Stimulated activated CD8-positive, alpha-beta memory T cell treated with anti-CD3 and anti-CD28 coated beads, Interleukin-15, amount 100 ng/mL, for 24 hours (primary cell): ENCODE measurements at places on chromosomes 2 and 18.

DNA sequence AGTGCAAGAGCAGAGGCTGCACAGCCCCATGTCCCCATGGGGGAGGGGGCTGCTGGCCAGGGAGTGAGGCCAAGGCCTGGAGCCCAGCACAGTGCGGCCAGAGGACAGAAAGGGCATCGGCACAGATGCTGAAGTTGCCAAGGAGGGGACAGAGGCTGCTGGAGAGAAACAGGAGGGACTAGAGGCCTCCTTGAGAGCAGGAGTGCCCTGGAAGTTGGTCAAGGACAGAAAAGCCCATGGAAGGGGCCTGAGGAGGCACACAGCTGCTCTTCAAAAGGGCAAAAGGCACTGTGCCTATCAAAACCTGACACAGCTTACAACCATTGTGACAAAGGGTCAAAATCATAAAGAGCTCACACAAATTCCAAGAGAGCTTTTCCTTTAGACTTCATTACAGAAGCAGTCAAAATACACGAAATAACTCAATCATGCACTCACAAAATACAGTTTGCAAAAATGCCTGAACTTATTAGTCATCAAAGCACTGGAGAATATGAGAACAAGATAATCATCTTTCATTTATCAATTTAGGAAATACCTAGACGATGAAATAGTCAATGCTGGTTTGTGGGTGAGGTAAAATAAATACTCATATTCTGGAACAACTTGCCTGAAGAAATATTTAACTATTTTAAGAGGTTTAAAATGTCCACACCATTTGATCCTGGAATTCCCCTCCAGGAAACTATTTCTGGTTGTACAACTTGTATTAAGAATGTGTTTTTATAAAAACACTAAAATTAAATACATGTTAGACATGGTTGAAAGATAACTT, 79.6 kb downstream of the USP40 start:
- DNase-seq: no peak

- DNase-seq: no peak
These were observed 103.0 kb downstream of the DNER start for GRCh38 chr2:229611360-229611759.

DNA sequence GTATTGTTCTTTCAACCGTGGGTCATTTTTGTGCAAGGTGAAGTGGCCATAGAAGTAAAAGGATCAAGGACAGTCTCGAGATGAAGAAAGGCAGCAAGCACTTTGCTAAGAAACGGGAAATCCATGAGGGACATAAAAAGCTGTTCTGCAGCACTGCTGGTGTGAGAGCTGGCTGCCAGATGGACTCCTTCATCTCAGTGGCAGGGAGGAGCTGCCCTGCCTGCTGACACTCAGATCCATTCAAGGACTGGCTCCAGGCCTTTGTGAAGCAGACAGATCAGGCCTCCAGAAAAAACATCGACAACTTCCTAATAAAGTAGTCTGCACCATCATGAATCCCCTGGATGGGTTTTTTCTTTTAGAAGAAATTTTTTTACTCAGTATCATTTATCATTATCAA, 29.5 kb downstream of the RMC1 start:
- no peak for DNase-seq

DNA sequence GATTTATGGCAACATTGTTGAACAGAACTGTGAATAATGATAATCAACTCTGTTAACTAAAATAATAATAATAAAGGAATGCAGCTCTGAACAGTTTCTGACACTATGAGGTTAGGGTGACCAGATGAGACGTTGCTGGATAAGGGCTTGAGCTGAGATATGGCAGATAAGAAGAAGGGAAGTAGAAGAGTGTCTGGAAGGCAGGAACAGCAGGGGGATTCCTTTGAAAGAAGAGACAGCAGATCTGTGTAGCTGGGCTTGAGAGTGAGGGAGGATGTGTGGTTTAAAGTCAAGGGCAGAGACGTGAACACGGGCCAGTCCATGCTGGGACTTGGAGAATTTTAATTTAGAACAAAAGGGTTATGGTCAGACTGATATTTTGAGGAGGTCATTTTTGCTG, 273.1 kb upstream of the SLC14A2 start:
- no peak for DNase-seq

DNA sequence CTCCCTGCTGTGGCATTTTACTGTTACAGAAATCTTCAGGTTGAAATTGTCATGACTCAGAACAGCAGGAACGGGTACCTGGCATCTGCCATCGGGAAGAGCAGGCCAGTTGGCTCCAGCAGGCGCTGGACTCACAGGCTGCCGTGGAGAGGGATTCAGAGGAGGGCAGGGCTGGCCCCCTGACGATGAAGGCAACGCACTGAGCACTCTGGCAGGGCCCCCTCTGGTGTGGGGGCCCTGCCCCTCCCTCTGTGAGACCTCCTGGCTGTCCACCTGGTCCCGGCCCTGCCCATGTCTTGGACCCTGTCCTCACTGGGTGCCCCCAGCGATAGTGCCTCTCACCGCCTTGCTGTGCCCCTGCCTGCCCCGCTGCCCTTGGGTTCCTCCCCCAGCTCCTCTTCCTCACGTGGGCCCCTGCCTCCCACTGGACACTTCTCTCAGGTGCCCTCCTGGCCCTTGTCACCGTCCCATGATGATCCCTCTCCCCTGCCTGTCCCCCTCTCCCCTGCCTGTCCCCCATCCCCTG, 23.3 kb upstream of the ALLC start:
- no peak for DNase-seq

DNA sequence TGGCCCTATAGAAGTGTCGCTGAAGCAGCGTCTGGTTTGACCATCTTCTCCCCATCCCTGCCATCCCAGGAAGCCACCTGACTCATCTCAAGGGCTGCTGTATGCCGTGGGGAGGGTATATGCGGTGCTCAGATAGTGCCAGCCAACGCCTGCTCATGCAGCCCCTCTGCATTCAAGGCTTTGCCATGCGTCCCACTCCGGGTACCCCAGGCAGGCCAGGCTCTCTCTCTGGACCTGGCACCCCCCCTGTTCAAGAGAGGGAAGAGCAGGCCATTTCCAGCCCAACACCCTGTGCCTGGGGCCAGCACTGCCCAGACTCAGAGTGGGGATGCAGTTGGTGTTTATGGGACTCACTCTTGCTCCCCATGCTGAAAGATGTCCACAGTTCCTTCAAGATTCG, 130.0 kb downstream of the GLI2 start:
- no peak for DNase-seq

GRCh38 chr2:163319006-163319405, 416.8 kb downstream of the FIGN start:
- no peak for DNase-seq

DNA sequence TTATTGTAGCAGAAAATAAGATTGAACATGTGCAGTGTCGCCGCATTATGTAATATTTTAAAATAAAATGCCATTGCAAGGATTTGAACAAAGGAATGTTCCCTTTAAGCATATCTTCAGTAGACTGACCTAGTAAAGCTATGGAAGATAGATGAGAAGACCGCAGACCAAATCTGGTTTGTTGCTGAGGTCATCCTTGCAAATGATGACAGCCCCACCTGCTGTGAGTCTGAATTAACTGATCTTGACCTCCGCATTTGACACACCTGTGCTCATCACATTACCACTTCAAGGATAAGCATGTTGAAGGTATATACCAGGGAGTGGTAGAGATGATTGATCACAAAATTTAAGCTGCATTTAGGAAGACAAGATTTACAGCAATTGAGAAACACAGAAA, 96.2 kb downstream of the NYAP2 start:
- no peak for DNase-seq

GRCh38 chr2:79872656-79873055, 359.8 kb downstream of the CTNNA2 start:
- DNase-seq: no peak

DNA sequence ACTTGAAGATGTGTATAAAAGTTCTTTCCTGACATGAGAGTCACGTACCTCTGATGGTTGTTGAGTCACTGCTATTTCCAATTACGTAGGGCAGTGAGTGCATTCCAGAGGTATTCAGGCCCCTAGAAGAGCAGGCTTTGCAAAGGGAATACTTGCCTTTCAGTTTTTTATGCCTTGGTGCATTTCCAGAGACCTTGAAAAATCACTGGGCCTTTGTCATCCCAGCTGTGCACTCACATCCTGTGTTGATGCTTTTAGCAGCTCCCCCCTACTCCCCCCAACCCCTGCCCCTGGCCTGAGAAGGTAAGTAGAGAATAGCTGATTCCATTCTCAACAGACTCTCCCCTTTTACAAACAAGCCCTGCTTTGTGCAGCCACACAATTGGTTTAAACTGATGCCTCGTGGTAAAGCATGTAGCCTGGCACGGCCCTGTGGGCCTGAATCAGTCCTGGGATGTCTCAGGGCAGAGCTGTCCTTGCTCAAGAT, 174.2 kb downstream of the PRPF40A start:
- DNase-seq: no peak

GRCh38 chr2:98467652-98468051, 23.0 kb downstream of the INPP4A start:
- DNase-seq: no peak

DNA sequence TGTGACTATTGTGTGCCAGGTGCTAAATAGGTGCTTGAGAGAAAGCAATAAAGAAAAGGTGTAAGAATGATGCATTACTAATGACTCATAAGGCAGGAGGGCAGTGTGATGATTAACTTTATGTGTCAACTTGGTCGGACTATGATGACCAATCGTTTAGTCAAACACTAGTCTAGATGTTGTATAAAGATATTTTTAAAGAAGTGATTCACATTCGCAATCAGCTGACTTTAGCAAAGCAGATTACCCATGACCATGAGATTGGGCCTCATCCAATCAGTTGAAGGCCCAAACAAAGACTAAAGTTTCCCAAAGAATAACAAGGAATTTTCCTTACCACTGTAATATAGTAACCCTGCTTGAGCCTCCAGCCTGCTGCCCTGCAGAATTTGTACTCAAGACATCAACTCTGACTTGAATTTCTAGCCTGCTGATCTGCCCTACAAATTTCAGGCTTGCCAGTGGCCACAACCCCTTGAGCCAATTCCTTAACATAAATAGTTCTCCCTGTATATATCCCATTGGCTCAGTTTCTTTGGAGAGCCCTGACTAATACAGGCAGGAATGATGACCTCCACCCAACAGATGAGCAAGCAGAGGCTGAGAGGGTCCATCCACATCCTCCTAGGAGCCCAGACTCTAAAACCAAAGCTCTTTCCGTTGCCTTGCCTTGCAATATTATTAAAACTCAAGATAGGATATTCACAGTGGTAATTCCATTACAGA, 132.6 kb downstream of the ACTR3 start:
- no peak for DNase-seq

DNA sequence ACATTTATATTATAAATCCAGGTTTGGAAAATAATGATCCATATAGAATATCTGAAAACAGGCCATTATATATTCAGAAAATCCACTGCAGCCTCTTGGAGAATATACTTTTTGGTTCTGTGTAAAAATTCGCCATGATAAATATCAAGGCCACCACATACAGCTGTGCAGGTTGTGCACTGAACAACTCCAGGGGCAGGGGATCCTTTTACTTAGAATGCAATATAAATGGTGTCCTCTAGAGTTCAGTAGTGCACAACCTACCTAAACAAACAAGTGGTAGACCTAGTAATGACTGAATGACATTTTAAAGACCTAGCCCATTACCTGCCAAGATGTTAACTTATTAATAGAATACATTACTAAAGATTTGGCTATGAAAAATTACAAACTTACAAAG, 22.4 kb downstream of the MOGAT1 start:
- DNase-seq: no peak

DNA sequence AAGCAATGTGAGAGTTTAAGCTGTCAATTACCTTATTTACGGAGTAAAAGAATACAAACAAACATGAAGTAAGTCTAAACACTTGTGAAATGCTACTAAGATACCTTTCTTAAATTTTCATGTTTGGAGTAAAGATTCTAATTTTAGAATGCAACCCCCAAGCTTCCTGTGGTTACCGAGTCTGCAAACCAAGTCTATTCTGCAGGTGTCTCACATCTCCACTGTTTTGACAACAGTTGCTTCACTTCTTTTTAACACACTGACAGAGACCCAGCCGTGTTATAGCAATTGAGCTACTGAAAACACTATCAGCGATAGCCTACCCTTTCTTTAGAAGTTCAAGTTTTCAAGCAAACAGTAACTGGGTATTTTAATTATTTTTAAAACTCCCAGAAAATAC, 608.3 kb downstream of the ERBB4 start:
- DNase-seq: no peak

DNA sequence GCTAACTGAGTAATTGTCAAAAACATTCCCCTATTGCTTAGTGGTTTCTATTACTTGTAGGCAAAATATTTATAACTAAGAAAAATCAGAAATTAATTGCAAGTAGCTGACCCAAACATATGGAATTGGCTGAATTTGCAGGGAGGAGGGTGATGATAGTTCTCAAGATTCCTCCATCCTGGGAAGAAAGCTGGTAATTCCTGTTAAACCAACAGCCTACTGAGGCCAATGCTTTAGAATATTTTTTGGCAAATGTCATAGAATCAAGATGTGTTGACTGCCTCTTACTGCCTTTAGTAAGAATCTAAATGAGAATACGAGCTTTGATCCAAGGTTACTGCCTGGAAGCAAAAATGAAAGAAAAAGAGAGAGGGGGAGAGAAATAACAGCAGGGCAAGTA, 120.0 kb downstream of the COL6A3 start:
- no peak for DNase-seq

- no peak for DNase-seq
These were observed 10.9 kb upstream of the FHL2 start for GRCh38 chr2:105409717-105410116.

DNA sequence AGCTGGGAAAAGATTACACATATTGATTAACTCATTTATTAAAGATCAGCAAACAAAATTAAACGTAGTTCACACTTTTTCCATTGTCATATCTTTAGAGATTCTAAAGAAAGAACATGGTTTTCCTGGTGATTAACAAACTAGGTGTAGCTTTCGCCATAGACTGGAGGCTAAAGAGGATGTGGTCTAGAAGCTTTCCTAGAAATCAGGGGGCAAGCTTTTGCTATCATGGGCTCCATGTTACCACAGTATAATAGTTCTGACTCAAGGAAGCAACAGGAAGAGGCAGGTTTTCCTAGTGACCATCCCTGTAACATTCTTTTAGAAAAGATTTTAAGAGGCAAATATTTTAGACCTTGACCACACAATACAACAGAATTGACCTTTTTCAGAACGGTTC, 232.7 kb downstream of the METTL4 start:
- DNase-seq: no peak

GRCh38 chr2:25293958-25294562, 47.7 kb downstream of the DNMT3A start:
- no peak for DNase-seq

DNA sequence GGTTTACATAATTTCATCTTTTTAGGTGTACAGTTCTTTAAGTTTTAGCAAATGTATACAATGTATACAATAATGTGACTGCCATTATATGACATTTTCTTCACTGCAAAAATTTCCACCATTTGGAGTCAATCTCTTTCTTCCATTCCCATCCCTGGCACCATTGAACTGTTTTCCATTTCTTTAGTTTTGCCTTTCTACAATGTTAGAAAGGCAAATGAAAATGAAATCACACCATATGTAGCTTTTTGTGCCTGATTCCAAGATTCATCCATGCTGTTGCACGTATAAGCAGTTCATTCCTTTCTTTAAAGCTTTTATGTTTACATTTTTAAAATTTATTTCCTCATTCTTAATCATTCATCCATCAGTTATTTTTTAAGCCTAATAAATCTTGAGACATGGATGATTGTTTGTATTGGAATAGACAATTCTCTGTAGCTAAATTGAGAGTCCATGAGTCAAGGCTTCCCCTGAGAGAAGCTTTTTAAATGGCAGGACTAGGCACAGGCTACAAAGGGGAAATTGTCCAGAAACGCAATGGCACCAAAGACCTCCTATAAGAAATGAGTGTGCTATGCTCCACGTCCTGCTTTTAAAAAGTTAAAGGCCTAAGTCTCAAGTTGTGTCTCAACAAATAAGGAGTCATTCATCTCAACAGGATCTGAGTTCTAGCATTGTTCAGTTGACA, 8.7 kb upstream of the COL5A2 start:
- no peak for DNase-seq

GRCh38 chr2:236947896-236948295, 137.8 kb upstream of the COPS8 start:
- no peak for DNase-seq
